ENCODE measurements at places on chromosomes 1 and 21.

DNA sequence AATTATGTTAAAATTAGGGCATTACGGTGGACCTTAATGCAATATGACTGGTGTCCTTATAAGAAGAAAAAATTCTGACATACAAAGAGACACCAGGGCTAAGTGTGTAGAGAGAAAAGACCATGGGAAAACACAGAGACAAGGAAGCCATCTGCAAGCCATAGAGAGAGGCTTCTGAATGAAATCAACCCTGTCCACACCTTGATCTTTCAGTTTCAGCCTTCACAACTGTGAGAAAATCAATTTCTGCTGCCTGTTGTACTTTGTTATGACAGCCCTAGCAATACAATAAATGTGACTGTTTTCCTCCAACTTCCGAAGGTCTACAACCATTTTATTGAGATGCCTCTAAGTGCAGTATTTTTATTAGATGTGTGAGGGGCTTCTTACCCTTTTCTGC is 1407.2 kb downstream of the MRPL39 start:
- no peak for DNase-seq

- DNase-seq: no peak
Observed at GRCh38 chr1:181972256-181972655, 89.3 kb downstream of the ZNF648 start.

- DNase-seq: no peak
Observed at GRCh38 chr21:29526545-29526944, 227.8 kb downstream of the BACH1 start.

DNA sequence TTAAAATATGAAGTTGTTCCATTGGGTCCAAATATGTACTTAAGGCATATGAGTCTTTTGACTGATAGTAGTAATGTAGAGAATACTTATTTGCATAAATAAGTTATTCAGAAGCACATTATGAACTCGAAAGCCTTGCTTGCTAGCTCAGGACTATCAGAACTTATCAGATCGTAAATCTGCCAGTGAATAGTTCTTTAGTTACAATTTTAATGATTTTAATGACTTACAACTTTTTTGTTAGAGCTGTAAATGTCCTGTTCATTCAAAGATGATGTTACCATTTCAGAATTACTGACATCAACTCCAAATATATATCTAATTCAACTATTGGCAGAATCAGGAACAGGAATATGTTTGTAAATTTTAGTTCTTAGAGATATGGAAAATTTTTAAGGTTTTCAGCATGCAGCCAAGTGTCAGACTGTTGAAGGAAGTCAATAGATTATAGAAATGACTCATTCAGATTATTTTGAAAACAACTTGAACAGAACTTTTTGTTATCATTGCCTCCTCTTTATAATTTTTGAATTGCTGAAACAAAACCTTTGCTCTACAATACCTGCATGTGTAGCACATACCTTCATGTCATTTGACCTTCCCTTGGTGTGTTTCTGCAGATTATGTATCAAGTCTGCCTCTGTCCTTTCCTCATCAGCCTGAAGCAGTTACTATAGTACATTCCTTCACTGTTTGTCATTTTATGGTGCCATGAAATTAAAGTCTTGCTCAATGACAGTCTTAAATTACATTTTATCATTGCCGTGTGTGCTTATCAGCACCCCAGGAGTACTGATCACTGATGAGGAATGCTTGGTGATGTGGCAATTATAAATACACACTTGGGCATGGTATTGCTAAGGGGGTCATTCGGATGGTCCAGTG is 44.9 kb downstream of the LRRC8D start:
- no peak for DNase-seq

GRCh38 chr1:112887599-112888283 is 68.3 kb downstream of the SLC16A1 start:
- DNase-seq: no peak
